Testis (tissue), 5 donors: ENCODE measurements at places on chromosomes 13 and 19.

DNA sequence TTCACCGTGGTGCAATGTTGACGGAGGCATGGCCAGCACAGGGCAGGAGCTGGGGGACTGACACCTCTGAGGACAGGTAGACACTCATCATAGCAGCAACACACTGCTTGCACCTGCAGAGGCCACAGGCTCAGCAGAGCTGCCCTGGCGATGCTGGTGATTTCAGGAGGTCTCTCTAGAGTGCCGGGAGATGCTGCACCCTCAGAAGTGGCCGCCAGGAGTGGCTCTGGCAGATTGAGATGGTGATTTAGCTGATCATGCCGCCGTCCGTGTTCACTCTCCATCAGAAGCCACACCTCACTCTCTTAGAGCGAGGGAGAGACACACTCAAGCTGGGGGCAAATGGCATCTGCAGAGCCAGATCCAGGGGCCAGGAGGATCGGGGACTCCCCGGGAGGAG, 244.6 kb upstream of the SGCG start:
- DNase-seq, result no peak

DNA sequence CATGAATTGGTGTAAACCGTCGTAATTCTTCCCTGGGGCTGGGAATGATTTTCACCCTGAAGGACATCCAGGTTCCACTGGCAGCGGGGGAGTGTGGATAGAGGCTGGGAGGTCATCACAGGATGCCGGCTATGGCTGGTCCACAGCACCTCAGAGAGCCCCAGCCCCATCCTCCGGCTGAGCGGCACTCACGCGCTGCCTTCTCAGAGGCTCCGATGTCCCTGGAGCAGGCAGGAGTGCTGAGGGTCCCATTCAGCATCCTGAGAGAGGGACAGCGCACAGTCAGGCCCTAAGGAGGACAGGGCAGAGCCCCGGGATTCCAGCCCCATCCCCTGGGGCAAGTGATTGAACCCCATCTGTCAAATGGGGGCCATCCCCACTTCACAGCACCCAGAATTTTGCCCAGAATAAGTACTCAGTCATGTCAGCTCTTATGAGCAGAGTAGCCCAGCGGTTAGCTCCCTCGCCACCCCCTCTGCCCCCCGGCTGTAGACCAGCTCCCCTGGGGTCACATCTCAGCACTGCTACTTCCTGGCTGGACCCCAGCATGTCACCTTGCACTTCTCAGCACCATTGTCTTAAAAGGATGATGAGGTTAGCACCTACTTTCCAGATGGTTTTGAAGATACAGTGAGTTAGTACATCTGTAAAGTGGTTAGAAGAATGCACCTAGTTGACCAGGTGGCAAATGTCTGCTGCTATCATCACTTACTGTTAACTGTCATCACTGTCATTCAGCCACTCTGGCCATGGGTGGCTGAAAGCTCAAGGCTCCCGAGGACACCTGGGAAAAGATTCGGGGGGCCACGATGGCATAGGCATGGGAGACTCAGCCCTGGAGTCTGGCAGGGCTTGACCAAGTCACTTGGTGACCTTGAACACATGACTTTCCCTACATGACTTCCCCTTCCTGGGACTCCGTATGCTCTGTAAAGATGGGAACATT, 11.9 kb downstream of the GRAMD1A start:
- no peak for DNase-seq

- no peak for DNase-seq
These were observed 805 bp downstream of the ZNF784 start for GRCh38 chr19:55623561-55623960.

DNA sequence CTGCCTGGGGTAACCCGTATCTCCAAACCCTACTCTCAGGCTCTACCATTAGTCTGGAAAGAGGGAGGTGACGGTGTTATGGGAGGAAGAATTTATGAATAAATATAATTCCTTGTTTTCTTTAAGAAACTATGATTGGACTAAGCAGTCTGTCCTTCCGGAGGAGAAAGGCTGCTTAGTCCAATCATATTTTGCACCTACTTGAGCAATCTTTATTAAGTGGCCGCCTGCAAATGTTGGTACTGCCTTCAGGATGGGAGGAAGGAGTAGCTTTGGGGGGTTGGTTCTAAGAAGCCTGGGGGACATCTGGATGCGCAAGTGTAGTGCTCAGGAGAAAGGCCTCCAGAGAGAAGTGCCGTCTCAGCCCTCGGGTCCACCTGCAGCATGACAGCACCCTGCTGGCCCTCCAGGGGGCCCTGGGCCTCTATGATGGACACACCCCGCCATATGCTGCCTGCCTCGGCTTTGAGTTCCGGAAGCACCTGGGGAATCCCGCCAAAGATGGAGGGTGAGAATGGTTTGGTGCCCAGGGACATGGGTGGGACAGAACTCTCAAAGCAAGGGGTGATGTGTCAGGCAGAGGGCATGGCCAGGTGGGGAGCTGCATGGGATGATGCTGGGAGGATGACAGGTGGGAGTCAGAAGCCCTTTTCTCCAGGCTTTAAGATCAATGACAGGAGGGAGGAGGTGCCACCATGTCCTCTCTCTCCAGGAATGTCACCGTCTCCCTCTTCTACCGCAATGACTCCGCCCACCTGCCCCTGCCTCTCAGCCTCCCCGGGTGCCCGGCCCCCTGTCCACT, 4.1 kb downstream of the ACP4 start:
- no peak for DNase-seq
